Gastroesophageal sphincter (tissue), 4 donors: ENCODE measurements at places on chromosomes 12 and 14. TPM values are rescaled to one million over a fixed set of nuclear protein-coding genes. Genes with fewer than 3 reads are reported as not detected.
A peak's percentile ranks its signal among the peaks of the same experiment; 100 is the strongest.

DNA sequence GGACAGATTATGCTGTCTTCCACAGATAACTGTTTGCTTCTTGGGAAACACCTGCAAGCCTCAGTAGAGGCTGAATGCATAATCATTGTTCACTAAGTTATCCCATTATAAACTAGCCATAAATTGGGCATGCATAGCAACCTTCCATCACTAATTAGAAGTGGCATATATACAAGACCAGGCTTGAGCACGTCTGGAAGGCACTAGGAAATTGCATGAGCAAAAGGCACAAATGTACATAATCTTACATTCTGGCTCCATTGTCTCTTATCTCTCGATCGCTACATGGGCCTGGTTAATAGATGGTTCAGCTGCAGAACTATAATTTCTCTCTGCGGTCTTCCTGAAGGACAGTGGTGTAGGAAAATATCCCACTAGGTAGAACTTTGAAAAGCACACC, 679.2 kb downstream of the RPL10L start:
- ATAC-seq, result no peak

DNA sequence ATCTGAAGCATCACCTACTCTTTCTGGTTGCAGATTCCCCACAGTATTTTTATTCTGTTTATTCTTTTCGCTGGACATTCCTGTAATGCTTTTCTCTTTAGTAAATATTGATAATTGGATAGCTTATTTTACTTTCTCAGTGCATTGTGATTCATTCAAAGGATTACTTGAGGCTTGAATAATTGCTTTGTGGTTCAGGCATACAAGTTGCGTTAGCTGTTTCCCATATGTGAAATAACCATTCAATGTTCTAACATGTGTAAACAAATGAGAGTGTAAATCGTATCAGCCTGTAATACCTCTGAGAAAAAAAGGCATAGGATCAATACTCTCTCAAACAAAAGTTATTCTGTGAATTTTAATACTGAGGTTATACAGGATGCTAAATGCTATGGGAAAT, 1004.2 kb upstream of the SEL1L start:
- ATAC-seq, result no peak

- no peak for ATAC-seq
Measured at GRCh38 chr12:65657635-65658034, 166.6 kb upstream of the HMGA2 start.

- no peak for ATAC-seq
Measured at GRCh38 chr14:34502001-34502400, 37.5 kb downstream of the EAPP start.

DNA sequence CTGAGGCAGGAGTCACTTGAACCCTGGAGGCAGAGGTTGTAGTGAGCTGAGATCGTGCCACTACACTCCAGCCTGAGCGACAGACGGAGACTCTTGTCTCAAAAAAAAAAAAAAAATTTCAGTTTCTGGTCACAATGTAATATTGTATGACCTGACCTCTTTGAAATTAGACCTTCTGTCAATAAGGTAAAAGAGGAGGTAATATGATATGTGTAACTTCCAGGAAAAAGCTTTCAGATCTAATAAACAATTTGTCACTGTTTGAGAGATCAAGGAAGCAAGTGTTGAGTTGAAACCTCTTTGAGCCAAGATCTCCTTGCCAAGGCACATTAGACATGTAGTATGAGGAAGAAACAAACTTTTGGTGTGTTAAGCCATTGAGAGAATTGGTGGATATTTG, 101.7 kb upstream of the ATF7IP start:
- ATAC-seq, result no peak

- ATAC-seq, result no peak
Measured at GRCh38 chr14:51566831-51567582, 84.7 kb upstream of the FRMD6 start.

- no peak for ATAC-seq
Measured at GRCh38 chr14:94934276-94934810, 164.4 kb upstream of the GSC start.

DNA sequence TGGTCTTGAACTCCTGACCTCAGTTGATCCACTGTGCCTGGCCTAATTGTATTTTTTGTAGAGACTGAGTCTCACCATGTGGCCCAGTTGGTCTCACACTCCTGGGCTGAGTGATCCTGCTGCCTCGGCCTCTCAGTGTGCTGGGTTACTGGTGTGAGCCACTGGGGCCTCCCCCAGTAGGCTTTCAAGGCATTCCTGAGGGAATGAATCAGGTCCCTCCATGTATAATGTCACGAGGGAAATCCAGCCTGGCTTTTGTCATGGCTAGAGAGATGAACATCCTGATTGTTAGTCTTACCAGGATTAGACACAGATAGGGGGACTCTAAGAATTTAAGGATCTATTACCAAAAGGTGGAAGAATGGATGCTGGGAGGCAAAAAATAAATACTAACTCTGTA, 51.9 kb downstream of the CPSF2 start:
- no peak for ATAC-seq

GRCh38 chr12:97912943-97913342, 450.3 kb downstream of the RMST start:
- ATAC-seq, result peak; percentile 28

GRCh38 chr14:81273961-81274575, 53.3 kb upstream of the GTF2A1 start:
- no peak for ATAC-seq

GRCh38 chr12:82756303-82756702, 69.6 kb downstream of the TMTC2 start:
- no peak for ATAC-seq

GRCh38 chr12:559906-560455, 100.2 kb downstream of the B4GALNT3 start:
- no peak for ATAC-seq

DNA sequence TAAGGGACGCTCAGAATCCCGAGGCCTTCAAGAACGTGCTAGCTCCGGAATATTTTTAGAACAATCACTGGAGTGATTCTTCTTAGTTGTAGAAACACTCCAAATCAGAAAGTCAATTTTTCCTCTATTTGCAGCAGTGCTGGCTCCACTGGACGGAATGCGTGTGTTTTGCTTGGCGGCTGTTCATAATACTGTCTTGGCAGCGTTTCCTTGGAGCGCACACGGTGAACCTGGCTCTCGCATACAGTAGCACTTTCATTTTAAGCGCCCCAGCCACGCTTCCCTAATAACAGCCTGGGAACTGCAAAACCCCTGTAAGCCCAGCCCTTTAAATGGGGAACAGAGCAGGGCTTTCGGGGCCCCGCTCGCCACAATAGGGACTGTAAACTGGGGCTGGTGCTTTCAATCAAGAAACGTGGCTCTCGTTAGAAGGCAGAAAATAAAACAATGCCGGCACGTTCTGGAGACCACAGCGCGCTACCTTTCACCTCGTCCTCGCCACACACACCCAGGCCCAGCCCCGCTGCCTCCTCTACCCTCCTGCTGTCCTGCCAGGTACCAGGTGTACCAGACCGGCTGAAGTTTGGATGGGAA, 79.9 kb downstream of the BCL11B start:
- peak; percentile 89 for ATAC-seq

- ATAC-seq, result no peak
Measured at GRCh38 chr14:39038542-39038941, 64.5 kb downstream of the SEC23A start.

GRCh38 chr14:21352587-21352986, 31.2 kb downstream of the SUPT16H start:
- no peak for ATAC-seq

DNA sequence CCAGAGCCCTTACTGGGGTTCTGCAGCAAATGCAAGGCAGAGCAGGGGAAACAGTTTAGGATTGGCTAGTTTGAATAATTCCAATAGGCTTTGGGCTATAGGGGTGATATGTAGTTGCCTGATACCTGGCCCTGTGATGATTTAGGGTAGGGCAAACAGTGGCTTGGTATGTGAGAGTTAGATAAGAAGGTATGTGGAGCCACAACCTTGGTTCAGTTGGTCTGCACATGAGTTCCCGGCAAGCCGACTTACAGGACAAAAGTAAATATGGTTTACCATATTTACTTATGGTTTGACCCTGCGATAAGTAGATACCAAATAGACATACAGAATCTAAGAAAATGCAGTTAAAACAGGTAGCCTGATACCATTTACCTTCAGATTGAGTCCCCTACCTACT, 8.3 kb upstream of the CAPRIN2 start:
- ATAC-seq, result no peak

DNA sequence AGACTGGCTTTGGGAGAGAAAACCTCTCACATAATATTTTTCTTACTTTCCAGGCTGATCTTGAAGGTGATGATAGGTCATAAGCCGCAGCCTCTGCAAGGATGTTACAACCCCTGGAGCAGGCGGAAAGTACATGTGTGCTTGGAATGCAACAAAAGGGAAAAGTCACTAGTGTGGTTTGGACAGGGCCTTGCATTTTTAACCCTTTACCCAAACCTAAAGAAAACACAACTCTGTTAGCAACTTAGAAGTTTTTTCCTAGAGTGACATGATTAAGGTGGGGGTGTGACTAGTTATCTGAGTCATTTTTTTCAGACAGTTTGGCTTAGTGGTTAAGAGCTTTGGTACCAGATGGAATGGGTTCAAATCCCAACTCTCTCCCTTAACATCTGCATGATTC, 97.0 kb downstream of the TMEM30B start:
- ATAC-seq, result no peak

DNA sequence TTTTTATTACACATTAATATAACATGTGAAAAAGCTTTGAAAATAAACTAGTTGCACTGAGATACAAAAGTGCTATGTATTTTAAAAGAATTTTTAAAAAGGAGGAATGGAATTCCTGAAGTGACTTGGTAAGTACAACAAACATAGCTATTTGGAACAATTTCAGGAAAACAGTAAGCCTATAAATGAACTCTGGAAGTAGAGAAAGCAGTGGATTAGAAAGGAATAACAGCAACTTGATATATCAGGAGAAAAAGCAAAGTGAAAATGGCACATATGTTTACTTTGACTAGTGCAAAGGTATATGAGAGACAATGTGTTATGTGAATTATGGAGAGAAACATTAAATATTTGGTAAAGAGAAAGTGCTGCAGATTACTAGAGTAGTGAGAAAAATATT, 811.7 kb downstream of the C12orf50 start:
- no peak for ATAC-seq

DNA sequence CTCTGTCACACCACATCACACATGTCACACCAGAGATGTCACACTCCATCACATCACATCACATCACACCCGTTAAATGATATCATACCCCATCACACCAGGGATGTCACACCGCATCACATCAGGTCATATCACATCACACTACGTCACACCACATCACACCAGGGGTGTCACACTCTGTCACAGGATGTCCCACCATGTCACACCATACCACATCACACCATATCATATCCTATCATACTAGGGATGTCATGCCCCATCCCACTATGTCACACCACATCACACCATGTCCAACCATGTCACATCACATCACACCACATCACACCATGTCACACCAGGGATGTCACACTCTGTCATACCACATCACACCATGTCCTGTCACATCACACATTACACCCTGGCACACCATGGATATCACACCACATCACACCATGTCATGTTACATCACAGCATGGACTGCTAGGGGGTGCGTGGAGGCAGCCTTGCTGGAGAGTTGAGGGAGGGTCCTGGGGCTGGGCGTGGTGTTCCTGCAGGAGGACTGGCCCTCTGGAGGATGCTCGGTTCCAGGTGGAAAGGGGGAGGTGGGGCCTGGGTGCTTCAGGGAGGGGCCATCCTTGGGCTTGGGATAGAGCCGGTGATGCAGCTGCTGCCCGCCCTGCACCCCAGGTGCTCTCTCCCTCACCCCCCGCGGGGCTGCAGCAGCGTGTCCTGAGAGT, 134.6 kb downstream of the TMEM121 start:
- no peak for ATAC-seq

DNA sequence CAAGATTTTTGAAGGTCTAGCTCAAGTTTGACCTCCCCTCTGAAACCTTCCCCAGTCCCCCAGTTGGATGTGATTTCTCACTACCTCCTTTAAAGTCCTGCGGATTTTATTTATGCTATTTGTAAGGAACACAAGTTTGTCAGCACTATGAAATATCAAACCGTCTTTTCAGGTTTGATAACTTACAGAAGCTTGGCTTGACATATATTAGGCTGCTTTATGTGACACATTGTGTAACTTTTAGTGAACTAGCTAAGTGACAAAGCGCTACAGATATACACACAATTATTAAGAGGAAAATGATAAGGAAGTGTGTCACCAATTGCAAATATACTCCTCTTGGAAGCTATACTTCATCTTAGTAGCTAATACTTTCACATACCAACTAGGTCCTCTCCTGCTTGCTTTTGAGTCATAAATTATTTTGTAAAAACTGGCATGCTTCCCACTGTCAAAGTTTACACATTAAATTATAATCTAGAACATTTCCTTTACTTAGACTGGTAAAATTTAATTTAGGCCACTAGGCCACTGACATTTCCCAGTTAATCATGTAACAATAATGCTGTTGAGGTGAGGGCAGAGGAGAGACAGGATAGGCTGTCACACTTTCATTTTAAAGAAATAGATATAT, 149.5 kb downstream of the TMTC3 start:
- ATAC-seq, result no peak

GRCh38 chr14:85336817-85337216, 193.1 kb upstream of the FLRT2 start:
- ATAC-seq, result no peak

DNA sequence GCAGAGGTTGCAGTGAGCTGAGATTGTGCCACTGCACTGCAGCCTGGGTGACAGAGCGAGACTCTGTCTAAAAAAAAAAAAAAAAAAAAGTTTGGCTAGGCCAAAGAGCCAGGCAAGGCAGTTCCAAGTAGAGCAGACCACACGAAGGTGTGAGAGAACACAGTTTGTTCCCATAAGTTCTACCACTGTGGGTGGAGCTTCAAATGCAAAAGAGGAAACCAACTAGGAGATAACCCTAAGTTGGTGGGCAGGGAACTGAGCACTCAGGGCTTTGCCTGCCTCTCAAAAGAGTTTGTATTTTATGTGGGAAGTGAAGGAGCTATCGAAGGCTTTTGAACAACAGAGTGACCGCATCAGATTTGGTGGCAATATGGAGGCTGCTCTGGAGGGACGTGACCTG, 15.1 kb downstream of the SOCS2 start:
- ATAC-seq, result no peak

DNA sequence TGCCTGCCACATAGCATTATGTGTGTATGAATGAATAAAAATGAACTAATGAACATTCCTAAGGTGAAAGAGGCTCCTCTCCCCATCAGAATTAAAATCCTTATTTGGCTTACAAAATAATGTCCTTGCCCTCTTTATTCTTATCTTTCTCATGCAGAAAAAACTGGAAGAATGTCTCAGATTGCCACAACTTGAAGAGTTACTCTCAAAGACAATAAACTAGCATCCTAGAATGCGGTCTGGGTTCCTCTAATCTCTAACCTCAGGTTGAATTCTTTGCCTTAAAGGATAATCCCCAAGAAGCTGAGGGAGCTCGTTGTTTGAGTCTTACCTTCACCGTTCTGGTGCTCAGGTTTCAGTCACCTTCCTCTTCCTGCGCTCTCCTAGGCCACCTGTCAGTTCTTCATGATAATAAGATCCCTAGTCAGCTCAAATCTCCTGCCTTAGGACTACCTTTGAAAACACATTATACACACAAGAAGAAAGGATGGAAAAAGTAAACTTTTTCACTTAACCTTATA, 147.1 kb downstream of the PHLDA1 start:
- ATAC-seq, result no peak

GPRC5D gene
- not detected for total RNA-seq

SPIC gene
- total RNA-seq, result not detected

CDH24 gene
- 1.5 TPM for total RNA-seq

CMTM5 gene
- total RNA-seq, result not detected

ESR2 gene
- 2.5 TPM for total RNA-seq

HHIPL1 gene
- 9.6 TPM for total RNA-seq

ANKRD33 gene
- not detected for total RNA-seq

GPR135 gene
- 12.6 TPM for total RNA-seq

ADAM21 gene
- 0.12 TPM for total RNA-seq
